ENCODE measurements at places on chromosomes 2 and 18. TPM values are rescaled to one million over a fixed set of nuclear protein-coding genes. Genes with fewer than 3 reads are reported as not detected.

DNA sequence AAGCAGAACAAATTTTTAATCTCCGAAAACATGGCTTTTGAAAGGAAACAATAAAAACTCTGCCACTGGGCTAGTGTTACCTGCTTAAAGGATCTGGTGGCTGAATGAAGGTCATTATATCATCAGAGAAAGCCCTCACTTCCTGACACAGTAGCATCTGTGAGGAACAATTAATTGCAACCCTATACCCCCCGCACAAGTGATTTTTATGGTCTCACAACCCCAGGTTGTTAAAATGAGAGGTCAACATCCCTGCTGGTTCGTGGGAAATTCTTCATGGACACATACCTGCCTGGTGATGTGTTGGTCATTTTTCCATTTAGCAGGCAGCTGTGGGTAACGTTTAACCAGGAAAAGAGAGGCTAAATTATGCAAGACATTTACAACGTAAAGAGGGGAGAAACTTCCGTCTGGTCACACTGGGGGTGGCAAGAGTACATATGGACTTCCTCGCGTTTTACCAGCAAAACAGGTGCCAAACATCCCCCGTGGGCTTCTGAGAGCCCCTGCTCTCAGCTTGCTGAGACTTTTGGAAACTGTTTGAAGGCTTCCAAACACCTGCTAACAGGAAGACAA lies 29.2 kb downstream of the NIFK start:
- DNase-seq, result no peak

TMEM200C gene
- total RNA-seq, result not detected

NOP58 gene
- 123 TPM for total RNA-seq

DNA sequence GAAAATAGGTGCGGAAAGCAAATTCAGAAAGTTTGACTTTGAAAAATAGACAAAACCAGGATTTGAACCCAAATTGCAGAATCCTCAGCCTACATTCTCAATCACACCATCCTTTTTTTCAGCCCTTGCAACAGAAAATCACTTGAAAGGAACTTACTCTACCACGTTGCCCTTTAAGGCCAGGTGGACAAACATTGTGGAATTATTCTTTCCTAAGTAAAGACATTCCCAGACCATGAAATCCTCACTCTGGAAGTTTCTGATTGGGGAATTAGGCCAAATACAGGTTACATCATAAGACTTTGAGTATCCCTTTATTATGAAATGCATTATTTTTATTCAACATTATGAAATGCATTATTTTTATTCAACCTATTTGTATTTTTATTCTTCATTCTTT lies 259.4 kb downstream of the RAD51AP2 start:
- no peak for DNase-seq

GRCh38 chr2:199223791-199224190 lies 233.9 kb downstream of the SATB2 start:
- DNase-seq, result no peak

NAT8 gene
- total RNA-seq, result not detected

GRCh38 chr2:236576087-236576486 lies 6.5 kb downstream of the ACKR3 start:
- DNase-seq, result no peak

GRCh38 chr2:9258953-9259399 lies 52.4 kb downstream of the ASAP2 start:
- DNase-seq, result no peak

DNA sequence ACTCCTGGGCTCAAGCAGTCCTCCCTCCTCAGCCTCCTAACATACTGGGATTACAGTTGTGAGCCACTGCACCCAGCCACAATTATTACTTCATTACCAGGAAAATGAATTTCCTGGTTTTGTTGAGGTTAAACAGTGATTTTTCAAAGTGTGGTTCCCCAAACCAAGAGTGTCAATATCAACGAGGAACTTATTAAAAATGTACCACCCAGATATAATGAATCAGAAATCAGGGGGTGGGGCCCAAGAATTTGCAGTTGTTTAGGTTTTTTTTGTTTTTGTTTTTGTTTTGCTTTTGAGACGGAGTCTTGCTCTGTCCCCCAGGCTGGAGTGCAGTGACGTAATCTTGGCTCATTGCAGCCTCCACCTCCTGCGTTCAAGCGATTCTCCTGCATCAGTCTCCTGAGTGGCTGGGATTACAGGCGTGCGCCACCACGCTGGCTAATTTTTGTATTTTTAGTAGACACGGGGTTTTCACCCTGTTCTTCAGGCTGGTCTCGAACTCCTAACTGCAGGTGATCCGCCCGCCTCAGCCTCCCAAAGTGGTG lies 94.1 kb downstream of the WDSUB1 start:
- DNase-seq, result no peak

SNED1 gene
- 0.60 TPM for total RNA-seq

GRCh38 chr2:38187541-38188011 lies 111.6 kb upstream of the CYP1B1 start:
- no peak for DNase-seq

DNA sequence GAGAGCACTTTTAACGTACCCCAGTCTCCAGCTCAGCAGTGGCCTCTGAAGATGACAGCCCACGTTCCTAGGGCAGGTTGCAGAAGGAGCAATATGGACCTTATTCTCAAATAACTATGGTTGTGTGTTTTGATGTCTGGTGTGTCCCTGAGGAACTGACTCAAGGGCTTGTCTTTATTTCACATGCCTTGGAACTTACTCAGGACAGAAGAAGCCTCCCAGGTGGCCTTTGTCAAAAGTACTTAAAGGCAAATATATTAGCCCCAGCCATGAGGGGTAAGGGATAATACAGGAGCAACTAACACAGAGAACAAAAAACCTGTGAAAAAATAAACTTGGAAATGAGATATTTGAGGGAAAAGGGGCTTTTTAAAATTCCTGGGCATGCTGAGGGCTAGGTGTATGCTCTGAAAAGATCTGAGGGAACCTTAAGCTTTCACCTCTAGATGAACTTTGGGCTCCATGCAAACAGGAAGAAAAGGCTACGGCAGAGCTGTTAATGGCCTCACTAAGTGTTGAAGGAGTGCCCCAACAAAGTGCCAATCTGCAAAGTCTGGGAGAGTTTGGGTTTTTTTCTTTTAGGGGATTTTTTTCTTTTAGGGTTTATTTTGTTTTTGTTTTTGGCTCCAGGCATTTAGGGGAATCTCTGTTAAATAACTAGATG lies 40.3 kb downstream of the SRBD1 start:
- DNase-seq, result no peak

DNA sequence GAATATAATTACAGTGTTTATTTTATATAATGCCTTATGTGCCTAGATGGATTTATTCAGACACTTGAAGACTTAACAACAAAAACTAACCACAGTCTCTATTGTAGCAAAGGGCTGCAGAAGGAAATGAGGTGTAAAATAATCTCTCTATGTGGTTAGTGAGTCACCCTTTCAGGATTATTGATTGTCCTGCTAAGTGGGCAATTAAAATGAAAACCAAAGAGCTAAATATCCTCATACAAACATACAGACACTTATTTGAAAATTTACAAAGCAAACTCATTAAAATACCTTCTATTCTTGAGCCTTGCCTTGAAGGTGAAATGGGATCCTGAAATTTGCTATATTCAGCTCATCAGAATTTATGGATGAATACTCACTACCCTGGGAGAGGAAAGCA lies 27.7 kb upstream of the DCC start:
- no peak for DNase-seq

DNA sequence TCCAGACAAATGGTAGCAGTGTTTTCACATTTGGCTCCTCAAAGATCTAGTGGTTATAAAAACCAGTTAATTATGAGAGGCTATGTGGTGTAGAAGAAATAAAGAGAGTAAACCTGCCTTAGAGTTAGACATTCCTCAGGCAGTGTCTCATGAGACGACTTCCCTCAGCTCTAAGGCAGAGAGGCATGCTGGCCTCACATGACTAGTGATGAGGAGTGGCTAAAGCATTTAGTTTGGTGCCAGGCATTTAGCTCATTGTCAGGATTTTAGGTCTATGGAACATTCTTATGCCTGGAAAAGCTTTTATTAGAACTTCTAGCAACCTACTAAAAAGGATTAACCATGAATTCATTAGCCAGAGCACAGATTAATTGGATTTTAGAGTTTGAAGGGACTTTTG lies 90.3 kb downstream of the RPRM start:
- DNase-seq, result no peak

- DNase-seq, result no peak
These were observed 3.4 kb downstream of the SRBD1 start for GRCh38 chr2:45607701-45608100.

DNA sequence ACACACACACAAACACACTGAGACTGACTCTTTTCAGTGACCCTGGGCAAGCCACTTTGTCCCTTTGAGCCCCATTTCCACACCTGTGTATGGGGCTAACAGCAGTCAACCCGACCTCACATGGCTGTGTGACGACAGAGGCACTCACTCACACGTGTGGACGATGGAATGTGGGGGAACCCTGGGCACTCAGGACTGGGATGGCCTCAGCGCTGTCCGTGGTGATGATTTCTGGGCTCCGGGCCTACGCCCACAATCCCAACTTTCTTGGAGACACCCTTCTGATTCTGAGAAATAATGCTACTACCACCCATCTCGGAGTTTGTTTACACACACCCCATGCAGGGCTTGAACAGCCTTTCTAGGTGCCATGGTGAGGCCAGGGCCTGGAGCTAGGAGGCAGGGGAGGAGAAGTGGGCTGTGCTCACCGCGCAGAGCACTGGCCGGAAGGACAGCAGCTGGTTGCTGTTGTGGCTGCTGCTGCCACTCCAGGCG lies 1.5 kb downstream of the CRYBA2 start:
- DNase-seq, result no peak

DNA sequence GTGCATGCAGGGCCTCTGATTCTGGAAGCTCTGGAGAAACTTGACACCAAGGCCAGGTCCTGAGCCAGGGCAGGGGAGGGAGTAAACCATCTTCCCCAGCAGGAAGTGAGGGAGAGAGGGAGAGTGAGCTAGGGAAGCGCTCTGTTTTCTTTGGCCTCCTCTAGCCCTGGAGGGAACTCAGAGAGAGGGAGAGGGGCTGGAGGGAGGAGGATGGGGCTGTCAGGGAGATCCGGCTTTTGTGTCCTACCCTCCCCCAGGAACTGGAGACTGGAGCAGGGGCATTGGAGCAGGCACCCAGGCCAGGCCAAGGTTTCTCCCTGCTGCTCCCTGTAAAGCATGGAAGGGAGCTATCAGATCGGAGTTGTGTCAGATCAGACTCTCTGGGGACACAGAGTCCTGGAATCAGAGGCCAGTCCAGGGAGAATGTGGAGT lies 22.7 kb upstream of the PKDCC start:
- no peak for DNase-seq

- DNase-seq, result no peak
These were observed 224.5 kb downstream of the SLC4A3 start for GRCh38 chr2:219851801-219852481.

- DNase-seq, result no peak
These were observed 70.1 kb upstream of the BZW1 start for GRCh38 chr2:200741468-200742202.

CABYR gene
- total RNA-seq, result 1.7 TPM

TET3 gene
- total RNA-seq, result 15.2 TPM

CIDEA gene
- total RNA-seq, result not detected

CNDP1 gene
- total RNA-seq, result not detected

GRCh38 chr2:240647503-240648154 lies 22.3 kb downstream of the GPR35 start:
- no peak for DNase-seq

Data from activated naive CD4-positive, alpha-beta T cell treated with anti-CD3 and anti-CD28 coated beads for 36 hours (primary cell).